ENCODE measurements at places on chromosomes 3 and 15. TPM values are rescaled to one million over a fixed set of nuclear protein-coding genes. Genes with fewer than 3 reads are reported as not detected.

LYZL4 gene
- total RNA-seq, result not detected

GOLGA8T gene
- total RNA-seq, result not detected

TMEM212 gene
- not detected for total RNA-seq

EOMES gene
- not detected for total RNA-seq

PLIN1 gene
- total RNA-seq, result 4.4 TPM

WDR93 gene
- not detected for total RNA-seq

ADCY5 gene
- 2.3 TPM for total RNA-seq

TFDP2 gene
- total RNA-seq, result 46.9 TPM

CRYBG3 gene
- total RNA-seq, result 27.8 TPM
